ENCODE measurements at places on chromosomes 7 and 10. TPM values are rescaled to one million over a fixed set of nuclear protein-coding genes. Genes with fewer than 3 reads are reported as not detected.

GRCh38 chr10:133032976-133033741, 54.6 kb upstream of the ADGRA1 start:
- no peak for DNase-seq

DNA sequence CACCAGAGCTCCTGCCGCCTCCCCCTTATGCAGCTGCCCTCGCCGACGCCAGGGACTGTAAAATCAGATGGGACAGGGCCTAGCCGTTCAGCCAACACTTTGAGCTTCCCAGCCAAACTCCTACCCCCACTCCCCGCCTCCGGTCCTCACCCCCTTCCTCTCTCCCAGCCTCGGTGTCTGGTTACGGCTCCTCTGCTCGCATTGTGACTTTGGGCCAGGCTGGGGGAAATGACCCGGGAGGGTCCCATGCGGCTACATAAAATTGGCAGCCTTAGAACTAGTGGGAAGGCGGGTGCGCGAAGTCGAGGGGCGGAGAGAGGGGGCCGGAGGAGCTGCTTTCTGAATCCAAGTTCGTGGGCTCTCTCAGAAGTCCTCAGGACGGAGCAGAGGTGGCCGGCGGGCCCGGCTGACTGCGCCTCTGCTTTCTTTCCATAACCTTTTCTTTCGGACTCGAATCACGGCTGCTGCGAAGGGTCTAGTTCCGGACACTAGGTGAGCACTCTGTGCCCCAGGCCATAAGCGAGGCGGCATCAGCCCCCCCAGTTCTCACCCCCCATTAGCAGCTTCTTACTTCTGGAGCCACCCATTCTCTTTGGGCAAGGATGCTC, at the start of gene KAZALD1:
Gene KAZALD1, plus strand, starts transcription at position 366 of the 608 bp plus-strand sequence. CDS start 604 bp downstream, outside the sequence.
- DNase-seq, result peak; percentile 72

Gene OR2A12
- total RNA-seq, result not detected

Gene C10orf95
- total RNA-seq, result not detected

DNA sequence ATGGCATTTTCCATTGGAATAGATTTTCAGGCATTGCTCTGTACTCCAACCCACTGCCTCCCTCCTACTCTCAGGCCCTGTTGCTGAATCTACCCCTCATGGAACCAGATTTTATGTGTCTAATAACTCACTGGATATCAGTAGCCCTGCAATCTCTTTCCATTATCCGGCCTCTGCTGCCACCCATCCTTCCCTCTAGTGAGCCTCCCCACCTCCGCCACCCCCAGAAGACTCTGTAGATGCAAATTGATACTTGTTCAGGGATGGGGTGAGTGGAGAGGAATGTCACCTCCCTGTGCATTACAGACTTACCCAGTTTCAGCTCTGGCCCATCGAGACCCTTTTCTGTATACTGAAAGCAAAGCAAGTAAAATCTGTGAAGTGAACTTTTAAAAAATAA, 52.3 kb upstream of the PHYHIPL start:
- no peak for DNase-seq

DNA sequence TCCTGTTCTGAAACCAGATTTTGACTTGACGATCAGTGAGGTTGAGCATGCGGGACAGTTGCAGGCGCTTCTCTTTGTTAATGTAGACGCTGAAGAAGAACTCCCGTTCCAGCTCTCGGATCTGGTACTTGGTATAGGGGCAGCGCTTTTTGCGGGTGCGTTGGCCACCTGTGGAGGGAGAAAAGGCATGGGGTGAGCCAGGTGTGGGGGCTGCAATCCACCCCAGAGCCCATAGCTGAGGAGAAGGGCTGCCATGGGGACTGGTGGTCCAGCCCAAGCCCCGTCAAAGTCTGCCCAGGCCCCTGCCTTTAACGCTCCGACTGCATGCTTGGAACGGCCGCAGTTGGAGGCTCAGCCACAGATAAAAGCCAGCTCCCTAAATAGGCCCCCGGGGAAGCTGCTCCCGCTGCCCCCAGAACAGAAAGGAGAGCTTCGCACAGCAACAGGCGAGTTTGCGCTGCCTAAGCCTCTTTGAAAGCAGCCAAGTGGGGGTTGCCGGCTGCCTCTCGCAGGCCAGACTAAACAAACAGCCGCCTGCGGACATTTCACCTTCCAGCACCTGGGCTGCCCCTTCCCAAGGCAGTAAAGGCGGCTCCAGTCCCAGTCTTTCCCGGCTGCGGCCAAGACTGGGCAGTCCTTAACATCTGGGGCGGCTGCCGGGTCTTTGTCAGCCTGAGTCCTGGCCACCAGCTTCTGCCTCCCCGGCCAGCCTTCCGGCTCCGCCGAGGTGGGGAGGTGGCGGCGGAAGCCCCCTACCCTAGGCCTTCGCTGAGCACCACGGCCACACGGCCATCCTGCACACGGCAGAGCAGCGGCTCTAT, 2.0 kb downstream of the HOXA11 start:
- DNase-seq, result no peak

- DNase-seq, result no peak
These were observed 27.5 kb downstream of the CTNNA3 start for GRCh38 chr10:67668448-67668847.

Gene PON1
- total RNA-seq, result not detected
